ENCODE measurements at places on chromosomes 3 and 15.

GRCh38 chr15:74829486-74829885 lies 3.1 kb downstream of the CPLX3 start:
- no peak for DNase-seq

- DNase-seq, result no peak
Observed at GRCh38 chr3:183764847-183765731, 60.3 kb downstream of the MAP6D1 start.

- no peak for DNase-seq
Observed at GRCh38 chr3:57852896-57853295, 96.8 kb downstream of the SLMAP start.

DNA sequence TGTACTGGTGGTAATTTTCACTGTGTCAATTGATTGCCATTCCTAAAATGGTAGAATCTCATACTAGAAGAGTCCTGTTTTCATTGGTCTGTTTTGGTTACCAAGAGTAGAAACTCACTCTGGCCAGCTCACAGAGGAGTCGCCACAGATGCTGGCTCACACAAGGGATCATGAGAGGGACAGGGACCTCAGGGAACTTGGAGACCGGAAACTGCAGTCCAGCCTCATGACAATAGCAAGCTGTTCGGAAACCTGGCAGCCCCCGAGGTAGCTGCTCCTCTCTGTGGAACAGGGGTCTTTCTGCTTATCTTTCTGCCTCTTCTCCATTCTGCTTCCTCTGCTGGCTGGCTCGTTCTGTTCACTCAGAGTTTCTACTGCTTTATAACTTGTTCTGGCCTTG lies 192.9 kb downstream of the PLCL2 start:
- no peak for DNase-seq

DNA sequence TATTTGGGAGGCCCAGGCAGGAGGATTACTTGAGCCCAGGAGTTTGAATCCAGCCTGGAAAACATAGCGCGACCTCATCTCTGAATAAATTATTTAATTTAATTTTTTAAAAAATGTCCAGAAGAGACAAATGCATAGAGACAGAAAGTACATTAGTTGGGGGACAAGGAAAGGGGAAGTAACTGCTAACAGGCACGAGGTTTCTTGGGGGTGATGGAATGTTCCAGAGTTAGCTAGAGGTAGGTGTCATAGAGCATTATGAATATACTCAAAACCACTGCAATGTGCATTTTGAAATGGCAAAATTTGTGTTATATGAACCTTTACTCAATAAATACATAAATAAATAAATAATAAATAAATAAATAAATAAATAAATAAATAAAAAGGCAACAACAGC lies 31.7 kb upstream of the CYP11A1 start:
- DNase-seq, result no peak

DNA sequence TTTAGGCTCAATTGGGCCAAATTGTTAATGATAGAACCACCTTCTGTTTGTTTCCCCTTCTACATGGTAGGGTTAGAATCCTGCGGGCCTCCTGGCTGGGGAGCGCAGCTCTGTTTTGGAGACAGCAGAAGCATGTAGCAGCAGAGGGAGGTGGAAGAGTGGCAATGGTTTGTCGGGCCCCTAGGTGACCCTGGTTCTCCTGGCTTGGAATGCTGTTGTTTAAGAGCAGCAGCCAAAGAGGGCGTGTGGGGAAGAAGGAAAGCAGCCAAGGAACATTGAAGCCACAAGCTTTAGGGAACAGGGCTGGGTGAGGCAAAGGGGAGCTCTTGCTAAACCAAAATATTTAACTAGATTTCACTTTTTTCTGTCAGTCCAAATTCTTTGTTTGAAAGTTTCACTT lies 213.7 kb upstream of the NR2E3 start:
- no peak for DNase-seq

DNA sequence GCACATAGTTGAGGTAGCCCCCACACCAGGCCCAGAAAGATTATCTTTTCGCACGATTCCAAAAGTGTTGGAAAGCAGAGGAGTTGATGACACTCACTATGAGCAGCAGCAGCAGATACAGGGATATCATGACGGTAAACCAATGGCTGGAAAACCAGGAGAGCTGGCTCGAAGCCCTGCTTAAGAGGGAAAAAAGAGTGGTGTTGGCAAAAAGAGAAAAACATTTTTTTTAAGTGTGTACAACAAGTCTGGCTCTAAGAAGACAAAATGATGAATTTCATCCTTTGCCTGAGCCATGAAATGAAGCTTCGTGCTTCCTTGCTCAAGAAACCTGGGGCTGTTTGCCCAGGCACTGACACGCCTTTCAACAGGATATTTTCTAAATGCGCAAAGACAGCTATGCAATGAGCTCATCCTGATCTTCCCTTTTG lies 27.3 kb downstream of the PARP16 start:
- DNase-seq, result no peak

- peak; percentile 2 for DNase-seq
Observed at GRCh38 chr3:40290396-40290795, 19.1 kb upstream of the EIF1B start.

GRCh38 chr3:165169368-165169767 lies 26.8 kb downstream of the SLITRK3 start:
- no peak for DNase-seq

DNA sequence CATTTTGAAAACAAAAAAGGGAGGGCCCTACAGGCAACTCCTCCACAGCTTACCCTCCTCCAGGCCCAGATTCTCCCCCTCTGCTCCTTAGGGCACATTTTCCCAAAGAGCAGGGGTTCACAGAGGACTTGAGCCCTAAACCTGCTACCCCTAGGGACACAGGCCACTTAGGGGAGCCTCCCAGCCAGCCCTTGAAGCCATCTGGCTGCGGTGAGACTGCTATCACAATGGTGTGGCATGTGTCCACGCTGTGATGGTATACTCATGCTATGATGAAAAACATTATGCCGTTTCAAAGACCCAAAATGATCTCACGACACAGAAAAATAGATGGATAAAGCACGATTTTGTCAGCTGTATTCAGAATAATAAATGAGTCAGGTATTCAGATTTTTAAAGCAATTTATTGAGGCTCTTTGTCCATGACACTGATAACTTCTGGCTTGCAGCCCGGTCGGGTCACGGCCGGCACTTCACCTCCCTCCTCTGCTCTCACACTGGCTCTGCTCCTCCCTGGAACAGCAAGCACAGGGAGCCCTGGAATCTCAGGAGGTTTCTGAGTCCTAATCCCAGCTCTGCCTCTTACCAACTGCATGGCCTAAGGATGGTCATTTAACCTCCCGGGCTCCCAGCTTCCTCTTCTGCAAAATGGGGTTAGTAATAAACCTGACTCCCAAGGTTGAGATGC lies 115.3 kb downstream of the MEGF11 start:
- no peak for DNase-seq

DNA sequence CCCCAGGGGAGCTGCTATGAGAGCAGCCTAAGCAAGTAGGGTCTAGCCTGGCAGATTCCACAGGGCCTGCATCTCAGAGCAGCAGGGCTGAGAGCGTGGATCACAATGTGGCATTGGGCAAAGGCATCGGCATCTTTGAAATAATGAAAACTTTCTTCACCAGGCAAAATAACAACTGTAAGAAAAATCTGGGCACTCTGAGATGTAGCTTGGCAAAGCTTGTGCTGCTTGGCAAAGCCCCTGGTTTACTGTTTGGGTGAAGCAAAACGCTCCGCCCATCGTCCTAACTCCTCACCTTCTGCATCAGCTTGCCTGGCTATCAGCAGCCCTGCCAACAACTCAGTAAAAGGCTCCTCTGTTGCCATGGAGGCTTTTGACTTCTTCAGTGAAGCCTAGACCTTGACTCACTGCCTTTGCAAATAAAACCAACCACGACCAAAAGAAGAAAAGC lies 212.8 kb upstream of the EIF1B start:
- no peak for DNase-seq

DNA sequence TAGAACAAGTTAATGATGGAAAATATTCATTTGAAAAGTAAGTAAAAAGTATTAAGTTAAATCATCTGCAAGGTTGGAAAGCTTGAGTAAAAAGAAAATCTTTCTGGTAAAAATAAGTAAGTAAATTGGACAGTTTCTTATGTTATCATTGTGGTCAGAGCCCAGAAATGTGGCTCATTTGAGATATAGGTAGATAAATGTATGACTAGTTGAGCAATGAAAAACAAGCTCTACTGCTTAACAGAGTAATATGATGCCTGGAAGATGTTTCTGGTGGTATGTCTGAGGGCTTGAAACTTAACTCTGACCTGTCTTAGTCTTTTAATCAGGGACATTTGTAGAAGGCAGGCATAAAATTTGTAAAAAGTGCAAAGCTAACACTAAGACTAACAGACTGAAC lies 444.0 kb downstream of the MFSD1 start:
- DNase-seq, result no peak

- DNase-seq, result no peak
Observed at GRCh38 chr3:111726788-111727305, 131.7 kb upstream of the ZBED2 start.
